ENCODE measurements at places on chromosomes 13 and 19.
A peak's percentile ranks its signal among the peaks of the same experiment; 100 is the strongest.

- peak; percentile 25 for DNase-seq
Observed at GRCh38 chr13:46387064-46387851, at the start of gene RUBCNL. Gene RUBCNL, minus strand, starts transcription at chr13:46387252. Its CDS starts 14,777 bp downstream, at chr13:46372475.

DNA sequence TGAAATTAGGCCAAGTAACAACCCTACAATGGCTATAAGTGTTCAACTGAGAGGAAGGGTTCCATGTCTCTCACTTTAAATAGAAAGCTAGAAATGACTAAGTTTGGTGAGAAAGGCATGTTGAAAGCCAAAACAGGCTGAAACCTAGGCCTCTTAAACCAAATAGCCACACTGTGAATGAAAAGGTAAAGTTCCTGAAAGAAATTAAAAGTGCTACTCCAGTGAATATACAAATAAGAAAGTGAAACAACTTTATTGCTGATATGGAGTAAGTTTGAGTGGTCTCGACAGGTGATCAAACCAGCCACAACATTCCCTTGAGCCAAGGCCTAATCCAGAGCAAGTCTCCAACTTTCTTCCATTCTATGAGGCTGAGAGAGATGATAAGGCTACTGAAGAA, 209.6 kb downstream of the KLF12 start:
- no peak for DNase-seq

DNA sequence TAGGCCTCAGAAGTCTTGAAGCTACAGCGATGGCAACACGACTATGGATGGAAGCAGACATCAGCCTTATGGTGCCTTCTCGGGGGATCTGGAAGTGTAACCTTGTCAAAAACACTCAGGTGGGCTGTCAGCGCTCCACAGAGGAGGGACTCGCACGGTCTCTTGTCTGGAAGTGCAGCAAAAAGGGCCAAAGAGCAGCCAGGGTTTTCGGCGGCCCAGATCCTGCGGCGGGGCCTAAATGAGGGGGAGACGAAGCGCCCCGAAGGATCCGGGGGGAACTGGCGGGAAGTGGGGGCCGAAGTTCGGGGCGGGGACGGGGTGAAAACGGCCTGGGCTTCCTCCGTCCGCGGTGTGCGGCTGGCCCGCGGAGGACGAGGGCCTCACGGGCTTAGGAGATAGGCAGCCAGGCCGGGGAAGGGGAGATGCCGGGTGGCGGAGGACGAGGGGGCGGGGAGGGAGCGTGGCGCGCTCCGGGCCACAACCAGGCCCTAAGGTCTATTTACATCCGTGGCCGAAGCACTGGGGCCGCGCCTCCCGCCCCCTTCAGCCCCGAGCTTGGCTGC, 637 bp downstream of the RANBP3 start:
- no peak for DNase-seq

- no peak for DNase-seq
Observed at GRCh38 chr13:66618702-66619101, 611.4 kb downstream of the PCDH9 start.

- DNase-seq: no peak
Observed at GRCh38 chr13:23986619-23987018, 89.3 kb upstream of the C1QTNF9B start.

- DNase-seq: no peak
Observed at GRCh38 chr19:9906475-9907087, 29.7 kb downstream of the OLFM2 start.

DNA sequence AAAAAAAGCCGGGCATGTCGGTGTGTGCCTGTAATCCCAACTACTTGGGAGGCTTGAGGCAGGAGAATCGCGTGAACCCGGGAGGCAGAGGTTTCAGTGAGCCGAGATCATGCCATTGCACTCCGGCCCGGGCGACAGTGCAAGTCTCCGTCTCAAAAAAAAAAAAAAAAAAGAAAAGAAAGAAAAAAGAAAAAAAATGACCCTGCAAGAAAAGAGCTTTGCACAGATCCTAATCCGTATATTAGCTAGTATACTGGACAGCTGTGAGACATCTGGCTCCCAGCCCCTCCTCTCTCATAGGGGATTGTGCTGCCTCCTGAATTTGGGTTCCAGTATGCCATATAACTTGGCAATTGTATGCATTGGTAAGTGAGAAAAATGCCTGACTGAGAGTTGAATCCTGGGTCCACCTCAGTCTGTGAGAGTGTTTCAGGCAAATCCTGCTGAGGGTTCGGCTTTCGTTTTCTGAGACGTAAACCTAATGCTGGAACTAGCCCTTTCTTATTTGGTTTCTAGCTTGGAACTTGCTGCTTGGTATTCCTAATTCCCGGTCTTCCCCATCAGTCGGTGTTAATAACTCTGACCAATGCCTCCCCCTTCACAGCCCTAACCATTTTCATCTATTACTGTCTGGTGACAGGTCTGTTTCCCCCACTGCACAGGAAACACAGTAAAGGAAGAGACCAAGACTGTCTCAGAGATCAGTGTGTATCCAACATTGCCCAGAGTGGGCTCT, 1.3 kb upstream of the AKT2 start:
- DNase-seq: no peak

DNA sequence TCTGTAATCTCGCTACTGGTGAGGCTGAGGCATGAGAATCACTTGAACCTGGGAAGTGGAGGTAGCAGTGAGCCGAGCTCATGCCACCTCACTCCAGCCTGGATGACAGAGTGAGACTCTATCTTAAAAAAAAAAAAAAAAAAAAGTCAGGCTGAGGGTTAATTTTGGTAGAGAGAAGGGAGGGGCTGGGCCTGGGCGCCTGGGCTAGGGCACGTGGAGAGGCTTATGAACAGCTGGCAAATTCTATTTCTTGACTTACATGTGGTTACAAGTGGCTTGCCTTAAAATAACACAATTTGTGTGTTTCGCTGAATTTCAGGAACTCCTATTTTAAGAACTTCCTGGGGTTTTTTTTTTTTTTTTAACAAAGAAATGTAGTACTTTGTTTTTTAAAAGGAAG, 47.6 kb upstream of the MAP3K10 start:
- DNase-seq: no peak

DNA sequence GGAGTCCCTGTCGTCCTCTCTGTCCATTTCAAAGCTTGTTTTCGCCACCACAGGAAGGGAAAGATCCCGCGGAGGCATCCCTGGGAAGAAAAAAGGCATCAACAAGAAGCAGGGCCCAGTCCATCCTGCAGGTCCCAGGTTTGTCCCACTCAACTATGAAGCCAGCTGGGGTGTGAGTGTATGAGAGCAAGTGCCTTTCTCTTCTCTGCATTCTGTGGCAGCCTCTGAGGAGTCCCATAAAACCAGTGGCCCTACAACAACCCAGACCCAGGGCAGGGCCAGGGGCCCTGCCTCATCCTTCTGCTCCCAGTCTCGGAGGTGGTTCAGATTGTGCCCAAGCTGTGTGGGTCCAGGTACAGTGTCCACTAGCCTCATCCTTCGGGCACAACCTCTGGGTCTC, 18.9 kb downstream of the PEG3 start:
- no peak for DNase-seq

GRCh38 chr13:102234618-102235017, 167.2 kb downstream of the FGF14 start:
- DNase-seq: no peak

DNA sequence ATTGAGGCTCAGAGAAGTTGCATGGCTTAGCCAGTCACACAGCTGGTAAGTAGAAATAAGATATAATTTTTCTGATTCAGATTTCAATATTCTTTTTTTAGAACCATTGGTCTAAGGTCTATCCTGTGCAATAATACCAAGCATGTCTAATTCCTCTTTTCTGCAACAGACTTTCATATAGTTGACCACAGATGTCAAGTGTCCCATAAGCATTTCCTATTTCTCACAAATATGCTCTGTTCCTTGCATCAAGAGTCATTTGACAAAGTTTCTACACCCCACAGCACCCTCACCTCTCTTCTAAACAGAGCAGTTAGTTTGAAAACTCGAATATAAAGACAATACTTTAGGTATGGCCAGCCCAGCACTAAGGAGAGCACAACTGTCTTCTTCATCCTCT, 26.8 kb upstream of the SACS start:
- DNase-seq: no peak

- DNase-seq: no peak
Observed at GRCh38 chr13:48424212-48424611, 11.3 kb upstream of the LPAR6 start.

DNA sequence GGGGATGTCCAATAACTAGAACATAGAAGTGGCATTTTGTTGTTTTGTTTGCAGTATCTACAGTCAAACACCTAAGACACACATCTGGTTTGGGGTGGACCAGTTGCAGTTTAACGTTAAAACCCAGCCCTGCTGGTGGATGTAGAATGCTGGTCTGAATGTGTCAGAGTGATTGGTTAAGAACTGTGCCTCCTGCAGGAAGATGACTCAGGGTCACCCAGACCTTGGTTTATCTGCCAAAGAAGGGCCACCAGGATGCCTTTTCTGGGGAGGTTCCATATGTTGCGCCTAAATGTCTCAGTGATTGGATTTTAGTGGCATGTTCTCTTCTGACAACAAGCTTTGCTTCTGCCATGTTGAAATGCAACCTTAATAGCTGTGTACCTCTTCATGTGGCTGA, 23.1 kb downstream of the ZNF536 start:
- no peak for DNase-seq

DNA sequence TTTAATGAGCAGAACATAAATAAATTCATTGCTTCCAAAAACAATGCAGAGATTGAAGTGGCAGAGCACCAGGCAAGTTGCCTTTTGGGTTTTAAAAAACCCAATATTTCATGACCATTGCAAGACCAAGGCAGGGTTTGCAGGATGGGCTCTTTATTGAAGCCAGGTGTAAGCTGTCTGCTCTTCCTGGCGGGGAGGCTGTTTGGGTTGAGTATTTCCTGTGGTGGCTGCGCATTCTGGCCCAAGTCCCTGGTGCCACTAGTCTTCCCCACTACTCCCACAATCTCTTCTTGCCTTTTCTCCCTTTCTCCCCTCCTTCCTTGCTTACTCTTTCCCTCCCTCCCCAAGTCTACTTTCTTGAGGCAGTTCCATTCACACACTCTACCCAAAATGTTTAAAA, 116.4 kb downstream of the AKAP11 start:
- DNase-seq: no peak

Data from stimulated activated CD8-positive, alpha-beta memory T cell treated with anti-CD3 and anti-CD28 coated beads, Interleukin-15, amount 100 ng/mL, for 48 hours (primary cell).